Activated CD8-positive, alpha-beta T cell treated with anti-CD3 and anti-CD28 coated beads, Interleukin-2, amount 10 ng/mL, durations not matched to agents 7 days and 5 days (primary cell): ENCODE measurements at places on chromosomes 11 and 22.

- peaks cover 20% of the 10 kb centered on the region for H3K36me3 ChIP-seq
- DNase-seq, result no peak
- H3K27ac ChIP-seq, result no peak overlapping the region
Measured at GRCh38 chr11:121636081-121636799, 183.5 kb upstream of the SORL1-AS1 start.

DNA sequence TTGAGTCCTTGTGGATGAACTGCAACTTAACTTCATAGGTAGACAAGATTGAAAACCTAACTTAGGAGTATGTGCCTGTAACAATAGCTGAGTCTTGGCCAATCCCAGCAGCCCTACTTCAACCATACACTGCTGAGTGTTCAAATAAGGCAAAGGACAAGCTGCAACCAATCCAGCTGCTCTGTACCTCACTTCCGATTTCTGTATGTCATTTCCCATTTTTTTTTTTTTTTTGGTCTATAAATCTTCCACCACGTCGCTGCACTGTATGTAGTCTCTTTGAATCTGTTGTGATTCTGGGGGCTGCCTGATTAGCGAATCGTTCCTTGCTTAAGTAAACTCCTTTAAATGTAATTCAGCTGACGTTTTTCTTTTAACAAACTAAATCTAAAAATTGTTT is 35.4 kb upstream of the FLI1 start:
- H3K4me1 ChIP-seq, result peaks cover 3% of the 10 kb centered on the region
- no peak overlapping the region for H3K27ac ChIP-seq
- peaks cover 32% of the 10 kb centered on the region for H3K27me3 ChIP-seq
- no peaks in the 10 kb centered on the region for H3K36me3 ChIP-seq

GRCh38 chr22:25712661-25713400 is 29.2 kb upstream of the MYO18B start:
- no peaks in the 10 kb centered on the region for H3K27me3 ChIP-seq
- peaks cover 51% of the 10 kb centered on the region for H3K36me3 ChIP-seq
- H3K4me1 ChIP-seq, result peaks cover 18% of the 10 kb centered on the region
- no peak overlapping the region for H3K4me3 ChIP-seq
- H3K27ac ChIP-seq, result no peak overlapping the region

GRCh38 chr22:29457730-29458129 is 19.3 kb downstream of the RFPL1 start:
- H3K4me1 ChIP-seq, result no peaks in the 10 kb centered on the region
- H3K4me3 ChIP-seq, result no peak overlapping the region
- peak; percentile 28 for DNase-seq
- no peaks in the 10 kb centered on the region for H3K36me3 ChIP-seq

DNA sequence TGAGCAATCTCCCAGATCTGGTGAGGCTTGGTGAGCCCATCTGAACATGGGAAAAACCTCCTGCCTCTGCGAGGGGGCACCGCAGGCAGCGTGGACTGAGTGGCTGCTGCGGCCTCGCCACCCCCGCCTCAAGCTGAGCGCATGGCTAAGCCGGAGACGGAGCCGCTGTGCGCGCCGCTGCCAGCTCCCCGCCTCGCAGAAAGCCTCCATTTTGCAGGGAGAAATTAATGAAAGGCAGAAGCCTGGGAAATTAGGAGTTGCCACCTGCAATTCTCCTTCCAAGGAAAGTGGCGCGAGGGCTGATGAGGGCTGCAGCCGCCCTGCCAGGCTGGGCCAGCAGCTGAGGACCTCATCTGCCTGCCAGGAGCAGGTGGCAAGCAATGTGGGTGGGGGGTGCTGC is 35.6 kb upstream of the TCF20 start:
- H3K4me1 ChIP-seq, result peaks cover 33% of the 10 kb centered on the region
- H3K36me3 ChIP-seq, result no peaks in the 10 kb centered on the region
- H3K27me3 ChIP-seq, result peaks cover 6% of the 10 kb centered on the region

- H3K27ac ChIP-seq, result peak overlapping the region; percentile 49
- peaks cover 17% of the 10 kb centered on the region for H3K4me1 ChIP-seq
- H3K36me3 ChIP-seq, result peaks cover 2% of the 10 kb centered on the region
- DNase-seq, result no peak
- no peak overlapping the region for H3K4me3 ChIP-seq
Measured at GRCh38 chr11:737366-737765, 9.9 kb upstream of the TALDO1 start.

DNA sequence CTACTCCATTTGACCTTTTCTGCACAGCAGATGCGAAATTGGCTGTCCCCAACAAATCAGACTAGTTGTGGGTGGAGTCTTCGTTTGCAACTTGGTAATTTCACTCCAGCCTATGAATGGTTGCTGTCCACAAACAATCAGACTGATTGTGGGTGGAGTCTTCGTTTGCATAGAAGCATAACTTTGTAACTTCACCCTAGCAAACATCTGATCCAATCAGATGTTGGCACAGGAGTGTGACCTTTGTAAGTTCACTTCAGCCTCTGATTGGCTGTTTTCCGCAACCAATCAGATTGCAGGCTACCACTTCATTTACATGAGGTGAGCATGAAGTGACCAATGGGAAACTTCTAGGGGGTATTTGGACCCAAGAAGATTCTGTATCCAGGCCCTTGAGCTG is 16.3 kb upstream of the CABP2 start:
- no peak overlapping the region for H3K27ac ChIP-seq
- H3K36me3 ChIP-seq, result peaks cover 1% of the 10 kb centered on the region
- DNase-seq, result no peak
- no peak overlapping the region for H3K4me3 ChIP-seq

- H3K27me3 ChIP-seq, result peaks cover 20% of the 10 kb centered on the region
- H3K27ac ChIP-seq, result peak within 1 kb of the TSS; percentile 88
- peaks cover 29% of the 10 kb centered on the region for H3K4me1 ChIP-seq
- peak; percentile 46 for DNase-seq
- peaks cover 12% of the 10 kb centered on the region for H3K36me3 ChIP-seq
Measured at GRCh38 chr11:32090545-32091370, at the start of gene RCN1. TSS of gene RCN1 (plus strand) at chr11:32091074. CDS start at chr11:32091197, 123 bp downstream.

- H3K4me1 ChIP-seq, result peaks cover 2% of the 10 kb centered on the region
- H3K36me3 ChIP-seq, result no peaks in the 10 kb centered on the region
- no peak for DNase-seq
- H3K27ac ChIP-seq, result no peak overlapping the region
Measured at GRCh38 chr11:45663486-45664375, 1.7 kb downstream of the CHST1 start.

GRCh38 chr11:83118814-83119213 is 38.1 kb upstream of the PCF11 start:
- H3K27me3 ChIP-seq, result no peaks in the 10 kb centered on the region
- peaks cover 64% of the 10 kb centered on the region for H3K4me1 ChIP-seq
- no peak overlapping the region for H3K4me3 ChIP-seq
- H3K27ac ChIP-seq, result peak overlapping the region; percentile 64

- H3K4me3 ChIP-seq, result peak within 1 kb of the TSS; percentile 57
- H3K4me1 ChIP-seq, result peaks cover 9% of the 10 kb centered on the region
- peaks cover 56% of the 10 kb centered on the region for H3K27me3 ChIP-seq
- peak; percentile 58 for DNase-seq
Measured at GRCh38 chr11:130448416-130449309, at the start of gene ADAMTS15. TSS of gene ADAMTS15 (plus strand) at chr11:130448645. CDS start at chr11:130448974, 329 bp downstream.

- H3K27me3 ChIP-seq, result peaks cover 28% of the 10 kb centered on the region
- H3K27ac ChIP-seq, result no peak overlapping the region
- peak overlapping the region; percentile 28 for H3K4me3 ChIP-seq
- no peak for DNase-seq
- peaks cover 12% of the 10 kb centered on the region for H3K36me3 ChIP-seq
Measured at GRCh38 chr22:19523240-19524169, 705 bp downstream of the CLDN5 start.

GRCh38 chr11:19842505-19842904 is 129.9 kb downstream of the NAV2 start:
- H3K36me3 ChIP-seq, result no peaks in the 10 kb centered on the region
- no peak overlapping the region for H3K27ac ChIP-seq
- no peak for DNase-seq
- H3K4me1 ChIP-seq, result no peaks in the 10 kb centered on the region

DNA sequence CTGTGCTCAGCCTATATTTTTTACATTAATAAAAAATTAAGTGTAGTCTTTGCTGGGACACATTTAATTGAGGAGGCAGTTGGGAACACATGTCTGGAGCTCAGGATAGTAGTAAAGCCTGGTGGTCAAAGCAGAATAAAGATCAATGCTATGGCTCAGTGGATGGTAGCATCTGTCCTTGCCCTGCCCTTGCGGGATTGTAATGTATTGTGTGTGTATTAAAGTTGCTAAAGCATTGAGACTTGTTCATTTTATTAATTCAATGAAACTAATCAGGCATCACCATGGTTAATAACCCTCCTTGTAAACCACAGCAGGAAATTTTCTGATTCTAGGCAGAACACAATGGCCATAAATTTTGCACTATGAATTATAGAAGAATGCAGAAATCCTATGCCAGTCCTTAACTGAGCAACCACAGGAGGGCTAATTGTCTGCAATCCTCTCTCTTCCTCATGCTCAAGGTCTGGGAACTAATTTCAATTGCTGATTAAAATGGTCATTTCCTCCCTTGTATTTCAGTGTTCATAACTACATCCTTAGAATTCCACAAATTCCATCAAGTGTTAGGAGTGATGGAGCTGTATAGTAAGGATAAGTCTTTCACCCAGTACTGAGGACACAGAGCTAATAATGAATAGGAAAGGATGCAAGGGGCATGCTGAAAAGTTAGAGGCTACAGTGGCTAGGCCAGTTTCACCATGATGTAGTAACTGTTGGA is 403.2 kb upstream of the DDI1 start:
- H3K4me3 ChIP-seq, result no peak overlapping the region
- H3K27ac ChIP-seq, result no peak overlapping the region
- DNase-seq, result no peak
- H3K27me3 ChIP-seq, result no peaks in the 10 kb centered on the region

GRCh38 chr11:125022551-125022950 is 40.6 kb upstream of the SLC37A2 start:
- no peak for DNase-seq
- no peaks in the 10 kb centered on the region for H3K4me1 ChIP-seq
- H3K36me3 ChIP-seq, result peaks cover 2% of the 10 kb centered on the region
- H3K27me3 ChIP-seq, result no peaks in the 10 kb centered on the region
- H3K27ac ChIP-seq, result no peak overlapping the region

DNA sequence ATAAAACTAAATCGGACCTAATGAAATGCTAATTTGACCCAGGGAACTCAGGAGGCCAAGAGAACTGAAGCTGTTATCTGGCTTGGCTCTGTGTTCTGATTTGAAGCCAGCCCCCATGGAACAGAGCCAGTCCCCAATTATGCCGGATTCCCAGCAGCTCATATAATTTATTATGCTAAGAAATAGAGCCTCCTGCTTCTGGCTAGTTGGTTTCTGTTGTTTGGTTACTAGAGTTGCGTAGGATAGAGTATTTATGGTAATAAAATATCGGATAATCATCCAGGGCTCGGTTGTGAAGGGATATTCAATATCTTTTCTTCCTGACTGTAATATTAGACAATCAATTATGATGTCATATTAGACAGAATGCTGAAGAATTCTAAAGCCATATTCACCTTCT is 120.4 kb upstream of the TTC12 start:
- H3K36me3 ChIP-seq, result no peaks in the 10 kb centered on the region
- no peaks in the 10 kb centered on the region for H3K4me1 ChIP-seq
- no peaks in the 10 kb centered on the region for H3K27me3 ChIP-seq

- H3K36me3 ChIP-seq, result no peaks in the 10 kb centered on the region
- DNase-seq, result no peak
- peaks cover 3% of the 10 kb centered on the region for H3K4me1 ChIP-seq
- H3K4me3 ChIP-seq, result no peak overlapping the region
- H3K27ac ChIP-seq, result no peak overlapping the region
Measured at GRCh38 chr22:38016182-38017151, 32.1 kb upstream of the SOX10 start.

GRCh38 chr11:43810929-43811596 is 69.6 kb upstream of the ALKBH3 start:
- H3K36me3 ChIP-seq, result peaks cover 9% of the 10 kb centered on the region

GRCh38 chr11:68370211-68371111 is 58.1 kb downstream of the LRP5 start:
- no peaks in the 10 kb centered on the region for H3K27me3 ChIP-seq
- no peak overlapping the region for H3K27ac ChIP-seq
- no peak overlapping the region for H3K4me3 ChIP-seq
- H3K36me3 ChIP-seq, result peaks cover 24% of the 10 kb centered on the region
- no peak for DNase-seq

DNA sequence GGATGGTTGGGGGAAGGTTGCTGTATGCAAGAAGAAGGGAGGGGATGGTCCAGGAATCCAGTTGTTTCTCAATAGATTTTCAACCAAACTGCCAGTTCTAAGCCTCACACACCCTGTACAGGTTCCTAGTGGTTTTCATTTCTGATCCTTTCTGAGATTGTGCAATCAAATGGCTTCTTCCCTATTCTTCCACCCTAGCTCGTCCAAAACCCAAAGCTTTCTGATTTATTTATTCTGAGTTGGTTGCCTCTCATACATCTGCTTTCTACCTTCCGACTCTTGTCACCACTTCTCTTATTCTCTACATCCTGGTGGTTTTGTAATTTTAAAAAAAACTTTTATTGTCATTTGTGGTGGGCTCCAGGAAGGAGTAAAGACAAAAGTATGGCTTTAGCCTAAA is 12.6 kb downstream of the OR5A2 start:
- no peak overlapping the region for H3K4me3 ChIP-seq
- H3K27me3 ChIP-seq, result peaks cover 16% of the 10 kb centered on the region
- H3K27ac ChIP-seq, result no peak overlapping the region

DNA sequence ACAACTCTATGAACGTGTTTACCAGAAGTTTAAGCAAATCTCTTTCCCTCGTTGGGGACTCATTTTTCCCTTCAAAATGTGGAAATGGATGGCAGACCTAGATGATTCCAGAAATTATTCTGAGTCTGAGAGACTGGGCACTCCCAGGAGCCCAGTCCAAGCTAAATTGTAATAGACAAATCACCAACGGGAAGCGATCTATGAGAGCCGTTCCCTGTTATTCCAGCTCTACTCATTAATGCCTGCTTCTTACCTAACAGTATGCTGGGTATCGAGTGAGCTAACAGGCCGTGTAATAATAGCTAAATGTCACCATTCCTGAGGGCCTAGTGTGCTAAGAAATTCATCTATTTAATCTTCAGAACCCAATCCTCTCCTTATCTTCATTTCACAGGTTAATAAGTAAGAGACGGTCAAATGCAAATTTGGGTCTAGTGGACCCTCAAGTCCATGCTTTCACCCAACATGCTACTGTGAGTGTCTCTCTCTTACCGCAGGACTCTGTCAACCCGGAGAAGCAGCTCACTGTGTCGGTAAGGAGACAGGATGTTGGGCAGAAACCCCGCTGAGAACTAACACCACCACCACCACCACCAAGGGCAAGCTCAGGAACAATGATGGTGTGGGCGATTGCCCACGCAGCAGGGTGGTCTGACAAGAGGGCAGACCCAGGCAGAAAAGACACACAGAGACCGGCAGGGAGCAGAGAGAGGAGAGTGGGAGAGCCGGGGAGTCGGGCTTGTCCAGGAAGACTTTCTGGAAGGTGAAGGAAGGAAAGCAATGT is 57.1 kb upstream of the TIMP3 start:
- H3K4me1 ChIP-seq, result peaks cover 10% of the 10 kb centered on the region
- H3K36me3 ChIP-seq, result no peaks in the 10 kb centered on the region
- DNase-seq, result peak; percentile 23
- H3K4me3 ChIP-seq, result no peak overlapping the region

DNA sequence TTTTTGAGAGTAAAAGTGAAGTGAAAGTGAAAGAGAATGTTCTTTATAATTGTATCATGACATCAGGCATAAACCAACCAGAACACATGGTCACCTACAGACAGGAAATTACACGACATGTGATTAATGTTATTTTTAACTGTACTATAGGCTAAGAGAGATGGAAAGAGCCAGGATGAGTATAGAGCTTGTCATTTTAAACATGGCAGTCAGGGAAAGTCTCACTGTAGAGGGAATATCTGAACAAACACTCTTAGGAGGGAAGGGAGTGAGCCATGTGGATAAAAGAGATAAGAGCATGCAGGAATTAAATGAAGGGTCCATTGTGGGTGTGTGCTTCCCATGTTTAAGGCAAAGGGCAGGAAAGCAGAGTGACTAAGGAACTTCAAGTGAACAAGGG is 599.1 kb upstream of the FAT3 start:
- no peaks in the 10 kb centered on the region for H3K27me3 ChIP-seq
- no peaks in the 10 kb centered on the region for H3K4me1 ChIP-seq
- no peaks in the 10 kb centered on the region for H3K36me3 ChIP-seq
- H3K4me3 ChIP-seq, result no peak overlapping the region
